ENCODE measurements at places on chromosomes 1 and 21. TPM values are rescaled to one million over a fixed set of nuclear protein-coding genes. Genes with fewer than 3 reads are reported as not detected.

Gene EXTL2
- total RNA-seq, result 72.4 TPM

Gene NIPAL3
- 66.8 TPM for total RNA-seq

Gene TAS1R1
- total RNA-seq, result not detected

Gene TCHHL1
- total RNA-seq, result not detected

Gene SLFNL1
- total RNA-seq, result 0.59 TPM

Gene DISC1
- 18.6 TPM for total RNA-seq

Gene VWA1
- total RNA-seq, result 34.5 TPM

Gene MXRA8
- total RNA-seq, result 40.6 TPM

Gene AGMAT
- 0.83 TPM for total RNA-seq

Gene MARK1
- total RNA-seq, result 35.9 TPM

Gene FLVCR1
- 30.5 TPM for total RNA-seq

Gene ALX3
- total RNA-seq, result 1.8 TPM
